ENCODE measurements at places on chromosomes 1 and 21.

DNA sequence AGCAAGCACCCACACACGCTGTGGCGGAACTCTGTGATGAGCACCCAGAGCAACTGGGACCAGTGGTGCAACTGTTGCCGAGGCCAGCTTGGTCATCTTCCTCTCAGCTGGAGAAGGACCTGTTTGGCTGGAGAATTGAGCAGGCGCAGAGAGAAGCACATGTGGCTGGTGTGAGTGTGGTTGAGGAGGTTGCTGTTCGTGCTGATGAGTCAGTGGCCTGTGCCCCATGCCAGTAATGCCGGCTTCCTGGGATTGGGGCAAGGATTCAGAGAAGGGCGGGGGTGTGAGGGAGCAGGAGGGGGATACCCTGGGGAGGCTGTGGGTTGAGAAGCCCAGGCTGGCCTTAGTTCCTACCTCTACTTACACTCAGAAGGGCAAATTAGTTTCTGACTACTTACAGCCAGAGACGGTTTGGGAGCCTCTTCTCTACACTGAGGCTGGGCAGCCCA, 57.5 kb upstream of the EPS8L3 start:
- DNase-seq = no peak

DNA sequence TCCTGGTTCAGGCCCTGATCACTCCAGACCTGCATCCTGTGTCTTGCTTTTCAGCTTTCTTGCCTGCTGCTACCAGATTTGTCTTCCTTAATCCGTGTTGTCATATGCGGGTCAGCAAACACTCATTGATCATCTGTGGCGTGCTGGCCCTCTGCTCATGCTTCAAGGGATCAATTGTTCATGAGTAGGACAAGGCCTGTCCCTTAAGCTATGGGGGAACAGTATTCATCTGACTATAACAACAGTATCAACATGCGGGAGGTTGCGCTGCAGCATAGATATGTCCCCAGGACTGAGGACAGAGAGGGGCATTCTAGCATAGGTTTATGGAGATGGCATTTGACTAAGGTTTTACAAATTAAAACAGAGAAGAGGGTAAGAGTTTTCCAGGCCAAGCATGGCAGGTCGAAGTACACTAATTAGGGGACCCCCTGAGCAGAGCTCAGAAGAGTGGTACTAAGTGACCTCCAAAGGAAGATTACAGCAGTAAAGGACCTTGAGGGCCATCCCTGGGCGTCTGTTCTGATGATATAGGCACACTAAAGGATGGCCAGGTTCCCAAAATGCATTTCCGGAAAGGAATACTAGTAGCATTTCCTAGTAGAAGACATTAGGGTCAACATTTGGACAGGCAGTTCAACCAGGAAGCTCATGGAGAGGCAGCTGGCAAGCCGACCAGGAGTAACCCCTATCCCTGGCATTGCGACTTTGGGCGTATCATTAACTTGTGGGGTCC, 811 bp upstream of the ZNF672 start:
- DNase-seq = no peak

GRCh38 chr1:2561898-2562895, 6.0 kb downstream of the TNFRSF14 start:
- no peak for DNase-seq

GRCh38 chr1:19416921-19417470, 68.3 kb downstream of the CAPZB start:
- DNase-seq = no peak

- DNase-seq = no peak
Observed at GRCh38 chr1:234262007-234262753, 111.1 kb upstream of the COA6 start.

DNA sequence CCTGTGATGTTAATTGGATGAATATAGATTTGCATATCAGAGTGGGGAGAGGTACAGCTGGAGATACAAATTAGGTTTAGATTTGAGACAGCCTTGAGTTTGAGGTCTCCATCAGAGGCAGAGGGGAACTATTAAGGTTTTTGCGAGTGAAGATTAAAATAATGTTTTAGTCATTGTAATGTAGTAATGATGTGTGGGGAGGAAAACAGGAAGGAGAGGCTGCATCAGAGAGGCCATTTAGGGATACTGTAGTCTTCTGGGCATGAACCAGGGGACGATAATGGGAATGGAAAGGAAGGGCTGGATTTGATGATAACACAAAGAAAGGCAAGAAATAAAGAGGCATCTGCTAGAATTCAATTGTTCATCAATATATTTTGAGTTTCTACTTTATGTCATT, 9.5 kb downstream of the CD84 start:
- no peak for DNase-seq

GRCh38 chr21:42684109-42684916, 30.9 kb downstream of the PDE9A start:
- no peak for DNase-seq

DNA sequence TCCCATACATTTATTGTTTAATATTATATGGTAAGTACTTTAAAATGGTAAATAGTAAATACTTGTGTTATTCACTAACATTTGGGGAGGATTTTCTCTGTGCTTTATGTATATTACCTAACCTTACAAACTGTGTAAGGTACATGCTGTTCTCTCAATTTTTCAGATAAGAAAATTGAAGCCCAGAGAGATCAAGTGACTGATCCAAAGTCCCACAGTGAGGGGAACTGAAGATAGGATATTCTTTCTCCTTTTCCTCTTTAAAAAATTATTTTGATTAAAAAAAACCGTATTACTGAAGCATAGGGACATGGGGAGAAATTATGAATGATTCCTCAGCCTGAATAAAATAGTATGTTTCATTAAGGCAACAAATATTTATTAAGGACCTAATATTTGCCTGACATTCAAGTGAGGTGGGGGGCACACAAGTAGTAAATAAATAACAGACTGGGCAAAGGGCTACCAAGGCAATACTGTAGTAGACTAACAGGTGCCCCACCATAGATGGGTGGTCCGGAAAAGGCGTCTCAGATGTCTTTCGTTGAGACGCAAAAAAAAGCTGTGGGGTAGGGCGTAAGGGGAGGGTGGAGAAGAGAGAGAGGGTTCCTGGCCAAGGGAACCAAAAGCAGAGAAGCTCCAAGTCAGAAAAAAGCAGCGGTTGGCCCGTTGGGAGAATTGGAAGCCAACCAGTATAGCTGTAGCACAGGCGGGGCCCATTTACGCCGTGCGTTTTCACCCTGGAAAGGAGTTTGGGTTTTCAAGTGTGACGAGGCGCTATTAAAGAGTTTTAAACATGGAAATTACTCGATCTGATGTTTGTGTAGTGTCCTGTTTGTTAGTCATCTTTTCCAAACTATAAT, 944 bp upstream of the AGO3 start:
- peak; percentile 20 for DNase-seq

DNA sequence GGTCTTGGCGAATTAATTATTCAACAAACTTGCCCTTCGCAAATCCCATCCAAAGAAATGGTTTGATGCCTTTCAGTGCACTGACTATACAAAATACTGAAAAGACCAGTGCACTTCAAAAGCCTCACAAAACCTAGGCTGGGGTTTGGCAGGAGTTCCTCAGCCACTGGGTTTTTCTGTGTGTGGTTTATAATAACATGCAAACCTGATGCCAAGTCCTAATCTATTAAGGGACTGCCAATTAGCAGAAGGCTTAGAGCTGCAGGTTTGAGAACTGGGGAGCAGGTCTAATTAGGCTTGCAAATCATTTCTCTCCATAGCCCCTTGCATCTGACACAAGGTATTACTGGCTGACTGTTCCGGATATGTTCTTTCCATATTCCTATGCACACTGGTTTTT, 27.7 kb downstream of the PLPP3 start:
- no peak for DNase-seq

DNA sequence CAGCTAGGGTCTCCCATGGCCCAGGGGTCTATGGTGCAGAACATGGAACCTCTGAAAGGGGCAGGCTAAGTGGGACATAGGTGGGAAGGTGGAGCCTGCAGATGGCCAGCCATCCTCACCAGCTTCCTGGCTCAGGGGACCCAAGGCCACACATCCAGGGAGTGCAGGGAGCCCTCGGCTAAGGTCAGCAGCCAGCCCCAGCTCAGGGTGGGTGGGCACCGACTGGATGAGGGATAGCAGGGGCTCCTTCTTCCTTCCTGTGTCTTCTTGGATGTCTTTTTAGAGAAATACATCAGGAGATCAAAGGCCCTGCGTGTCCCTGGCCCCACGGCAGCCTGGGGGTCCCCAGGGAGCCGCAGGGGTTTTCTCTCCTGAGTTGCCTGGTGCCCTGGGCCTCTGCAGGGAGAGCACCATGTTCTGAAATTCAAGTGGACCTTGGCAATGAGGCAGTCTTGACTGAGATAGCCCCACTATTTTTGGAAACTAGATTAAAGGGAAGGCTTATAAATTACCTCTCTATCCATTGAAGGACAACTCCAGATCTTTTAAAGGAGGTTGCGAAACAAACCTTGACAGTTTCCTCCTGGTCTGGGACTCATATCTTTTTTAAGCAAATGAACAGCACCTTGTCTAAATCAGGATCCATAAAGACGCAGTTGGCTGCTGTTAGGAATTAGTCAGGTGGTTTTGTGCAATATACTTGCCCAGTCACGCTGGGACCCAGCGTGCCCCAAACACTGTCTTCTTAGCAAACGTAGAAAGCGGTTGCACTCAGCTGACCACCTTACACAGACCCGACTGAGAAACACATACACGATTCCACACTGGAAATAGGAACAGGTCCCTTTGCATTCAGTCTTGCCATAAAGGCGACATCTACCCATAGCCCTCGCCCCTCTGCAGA, 242.3 kb downstream of the TOMM20 start:
- DNase-seq = no peak

GRCh38 chr1:237972186-237972585, 81.5 kb upstream of the ZP4 start:
- no peak for DNase-seq

GRCh38 chr1:109793089-109793485, 29.4 kb upstream of the EPS8L3 start:
- DNase-seq = no peak

DNA sequence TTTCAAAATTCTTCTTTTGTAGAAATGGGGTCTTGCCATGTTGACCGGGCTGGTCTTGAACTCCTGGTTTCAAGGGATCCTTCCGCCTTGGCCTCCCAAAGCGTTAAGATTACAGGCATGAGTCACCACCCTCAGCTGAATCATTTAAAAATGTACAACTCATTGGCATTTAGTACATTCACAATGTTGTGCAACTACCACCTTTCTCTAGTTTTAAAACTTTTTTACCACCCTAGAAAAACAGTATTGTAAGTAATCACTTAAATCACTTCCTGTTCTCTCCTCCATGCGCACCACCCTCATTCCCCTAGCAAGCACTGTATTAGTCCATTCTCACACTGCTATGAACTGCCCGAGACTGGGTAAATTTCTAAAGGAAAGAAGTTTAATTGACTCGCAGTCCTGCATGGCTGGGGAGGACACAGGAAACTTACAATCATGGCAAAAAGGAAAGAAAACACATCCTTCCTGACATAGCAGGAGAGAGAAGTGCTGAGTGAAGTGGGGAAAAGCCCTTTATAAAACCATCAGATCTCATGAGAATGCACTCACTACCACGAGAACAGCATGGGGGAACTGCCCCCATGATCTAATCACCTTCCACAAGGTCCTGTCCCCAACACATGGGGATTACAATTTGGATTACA, 14.4 kb upstream of the THEM5 start:
- no peak for DNase-seq

- DNase-seq = no peak
Observed at GRCh38 chr1:106926803-106927582, 129.5 kb upstream of the PRMT6 start.

- no peak for DNase-seq
Observed at GRCh38 chr1:213244664-213245091, 193.6 kb downstream of the RPS6KC1 start.

DNA sequence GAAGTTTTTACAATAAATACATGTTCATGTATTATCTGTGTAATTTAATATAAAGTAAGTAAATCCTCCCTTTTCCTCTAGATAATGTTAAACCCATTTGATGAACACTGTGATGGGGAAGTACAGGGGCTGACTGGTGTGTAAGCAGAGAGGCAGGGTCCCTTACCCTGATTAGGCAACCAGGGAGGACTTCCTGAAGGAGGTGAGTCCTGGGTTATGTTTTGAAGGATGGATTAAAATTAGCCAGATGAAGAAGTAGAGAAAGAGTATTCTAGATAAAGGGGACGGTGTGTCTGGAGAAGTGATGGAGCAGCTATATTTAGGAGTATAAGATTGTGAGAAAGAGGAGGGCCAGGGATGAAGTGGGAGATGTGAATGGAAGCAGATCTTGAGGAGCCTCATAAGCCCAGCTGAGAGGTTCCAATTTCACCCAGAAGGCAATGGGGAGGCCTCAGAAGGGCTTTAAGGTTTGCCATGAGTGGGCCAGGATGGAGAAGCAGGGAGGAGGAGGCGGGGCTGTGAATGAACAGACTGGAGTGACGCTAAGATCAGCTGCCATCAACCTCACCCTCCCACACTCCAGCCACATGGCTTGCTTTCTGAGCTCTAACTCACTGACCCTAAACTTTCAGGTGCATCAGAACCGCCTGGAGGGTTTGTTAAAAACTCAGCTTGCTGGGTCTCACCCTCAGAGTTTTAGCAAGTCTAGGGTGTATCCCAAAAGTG, 30.9 kb upstream of the ID3 start:
- DNase-seq = no peak

DNA sequence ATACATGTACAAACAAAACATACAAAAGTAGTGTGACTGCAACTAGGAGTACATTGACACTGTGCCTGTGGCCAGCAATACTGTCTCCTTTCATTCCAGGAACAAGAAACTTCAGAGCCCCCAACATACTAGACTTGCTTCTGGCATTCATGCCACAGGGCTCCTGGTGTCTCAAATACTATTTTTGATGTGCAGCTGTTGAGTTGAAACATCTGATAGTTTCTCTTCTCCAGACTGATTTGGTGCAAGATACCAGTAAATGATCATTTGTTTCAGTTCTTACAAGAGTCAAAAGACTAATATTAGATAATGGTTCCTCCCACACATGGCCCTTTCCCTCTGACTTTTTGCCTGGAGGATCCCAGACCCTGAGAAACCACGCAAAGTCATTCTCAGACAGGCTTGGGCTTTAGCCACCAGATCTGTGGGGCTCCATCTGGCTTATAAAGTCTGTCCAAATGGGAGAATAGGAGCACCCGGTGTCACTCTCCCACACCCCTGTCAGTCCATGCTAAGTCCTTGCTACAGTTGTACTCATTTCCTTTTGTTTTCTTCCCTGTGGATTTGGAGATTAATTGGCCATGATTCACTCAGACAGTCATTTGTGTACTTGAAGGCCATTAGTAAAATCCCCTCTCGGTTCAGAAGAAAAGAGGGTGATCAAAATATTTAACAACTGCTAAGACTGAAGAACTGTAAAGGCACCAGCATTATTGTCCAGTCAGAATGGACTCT, 163.5 kb upstream of the RUNX1 start:
- DNase-seq = no peak

All from effector CD8-positive, alpha-beta T cell (primary cell).